ENCODE measurements at places on chromosomes 11 and 22.

DNA sequence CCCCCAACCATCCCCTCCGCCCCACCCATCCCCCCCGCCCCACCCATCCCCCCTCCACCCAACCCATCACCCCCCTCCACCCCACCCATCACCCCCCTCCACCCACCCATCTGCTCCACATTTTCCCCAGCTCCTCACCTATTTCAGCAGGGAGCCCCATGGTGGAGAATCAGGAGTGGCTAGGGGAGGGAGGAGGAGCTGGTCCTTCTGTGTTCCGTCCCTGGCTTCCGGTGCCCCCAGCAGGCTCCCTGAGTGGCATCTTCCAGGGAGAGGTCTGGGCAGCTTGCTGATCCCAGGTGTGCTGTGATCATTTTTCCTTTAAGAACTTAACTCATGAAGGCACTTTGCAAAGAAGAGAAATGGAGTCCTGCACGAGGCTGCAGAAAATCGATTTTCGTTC, 365.8 kb downstream of the TBC1D22A start:
- DNase-seq: no peak

DNA sequence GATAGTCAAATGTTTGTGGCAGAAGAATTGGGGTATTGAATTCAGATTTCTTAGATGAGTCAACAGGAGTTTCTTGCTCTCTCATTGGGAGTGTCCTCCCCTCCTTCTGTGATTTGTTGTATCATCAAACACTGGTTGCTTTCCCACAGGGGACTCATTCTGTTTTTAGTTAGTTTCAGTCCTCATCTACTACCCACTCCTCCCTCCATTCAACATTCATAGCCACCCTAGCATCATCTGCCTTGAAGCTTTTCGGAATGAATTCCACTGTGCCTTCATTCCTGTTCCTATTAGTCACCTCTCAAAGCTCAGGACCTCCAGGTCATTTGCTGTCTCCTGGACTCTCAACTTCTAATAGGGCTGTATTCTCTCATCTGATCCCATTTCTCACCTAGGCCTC, 31.5 kb upstream of the RAB38 start:
- DNase-seq: no peak

GRCh38 chr22:25000686-25001085, 48.2 kb downstream of the KIAA1671 start:
- DNase-seq: no peak

- no peak for DNase-seq
Measured at GRCh38 chr11:47504910-47505309, 48.0 kb downstream of the CELF1 start.

GRCh38 chr11:12044799-12045198, 36.4 kb upstream of the DKK3 start:
- DNase-seq: no peak
